ENCODE measurements at places on chromosomes 3 and 15.
A peak's percentile ranks its signal among the peaks of the same experiment; 100 is the strongest.

- DNase-seq = no peak
Observed at GRCh38 chr3:7798276-7798675, 703.3 kb upstream of the LMCD1 start.

DNA sequence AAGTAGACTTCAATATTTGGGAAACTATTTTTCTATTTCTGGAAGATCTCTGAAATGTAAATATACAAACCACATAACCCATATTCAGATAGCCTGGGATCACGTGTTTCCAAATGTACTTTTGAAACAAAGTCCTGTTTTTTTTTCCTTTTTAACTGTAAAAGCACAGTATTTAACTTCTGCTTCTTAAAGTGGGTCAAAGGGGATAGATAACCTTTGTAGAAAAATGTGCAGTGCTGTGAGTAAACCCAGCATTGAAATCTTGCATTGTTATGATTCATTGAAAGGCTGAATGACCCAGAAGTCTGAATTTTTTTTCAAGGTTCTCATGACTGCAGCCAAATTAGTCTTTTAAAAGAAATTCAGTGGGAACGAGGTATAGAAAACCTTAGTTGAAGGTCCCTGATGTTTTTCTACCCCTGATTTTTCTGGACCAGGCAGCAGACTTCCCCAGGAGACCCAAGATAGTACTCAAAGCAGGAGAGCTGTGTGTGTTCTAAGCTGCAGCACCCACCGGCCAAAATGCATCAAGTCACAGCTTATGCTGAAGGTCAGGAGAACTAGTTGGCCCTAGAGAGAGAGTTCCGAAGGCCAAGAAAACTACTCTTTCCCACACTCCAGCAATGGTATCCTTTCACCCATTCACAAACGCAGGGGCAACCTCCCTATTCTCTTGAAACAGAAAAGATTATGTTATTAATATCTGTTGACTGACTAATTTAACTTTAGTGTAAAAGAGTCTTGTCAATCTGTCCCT, 43.6 kb upstream of the APH1B start:
- no peak for DNase-seq

DNA sequence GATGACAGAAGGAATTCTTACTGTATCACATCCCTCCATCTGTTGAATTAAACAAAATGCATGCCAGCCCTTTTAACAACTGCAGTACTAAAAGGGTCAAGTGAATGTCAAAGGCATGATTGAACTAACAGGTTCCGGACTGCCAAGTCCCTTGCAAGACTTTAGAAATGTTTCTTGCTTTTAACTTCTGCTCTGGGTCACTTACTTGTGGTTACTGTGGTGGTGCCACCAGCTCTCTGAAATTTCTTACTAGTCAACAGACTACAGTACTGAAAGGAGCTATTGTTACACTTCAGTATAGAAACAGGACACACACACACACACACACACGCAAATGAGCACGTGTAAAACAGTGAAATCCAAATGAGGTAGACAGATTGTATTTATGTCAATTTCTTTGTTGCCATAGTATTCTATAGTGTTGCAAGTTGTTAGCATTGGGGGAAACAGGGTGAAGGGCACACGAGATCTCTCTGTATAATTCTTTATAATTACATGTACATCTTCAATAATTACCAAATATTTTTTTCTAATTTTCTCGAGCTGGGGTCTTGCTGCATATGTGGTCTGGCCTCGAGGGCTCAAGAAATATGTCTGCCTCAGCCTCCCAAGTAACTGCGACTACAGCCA, 79.9 kb upstream of the SLC25A26 start:
- no peak for DNase-seq

GRCh38 chr15:26972636-26973035, 1.7 kb downstream of the GABRG3 start:
- no peak for DNase-seq

DNA sequence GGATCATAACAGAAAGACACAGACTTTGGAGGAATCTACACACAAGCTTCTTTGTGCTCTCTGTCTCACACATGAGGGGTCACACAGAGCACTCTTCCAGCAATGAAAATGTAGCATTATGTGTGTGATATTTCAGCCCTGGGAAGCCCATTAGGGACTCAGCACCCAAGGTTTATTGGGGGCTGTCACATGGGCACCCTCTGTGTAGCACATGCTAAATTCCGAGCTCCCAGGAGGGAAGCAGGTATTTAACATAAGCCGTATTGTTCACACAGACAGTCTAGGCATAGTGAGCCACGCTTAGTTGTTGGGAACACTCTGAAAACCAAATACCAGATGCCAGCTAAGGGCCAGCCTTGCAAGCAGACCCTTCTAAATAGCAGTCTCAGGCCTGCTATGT, 261.6 kb upstream of the MANF start:
- DNase-seq = no peak

DNA sequence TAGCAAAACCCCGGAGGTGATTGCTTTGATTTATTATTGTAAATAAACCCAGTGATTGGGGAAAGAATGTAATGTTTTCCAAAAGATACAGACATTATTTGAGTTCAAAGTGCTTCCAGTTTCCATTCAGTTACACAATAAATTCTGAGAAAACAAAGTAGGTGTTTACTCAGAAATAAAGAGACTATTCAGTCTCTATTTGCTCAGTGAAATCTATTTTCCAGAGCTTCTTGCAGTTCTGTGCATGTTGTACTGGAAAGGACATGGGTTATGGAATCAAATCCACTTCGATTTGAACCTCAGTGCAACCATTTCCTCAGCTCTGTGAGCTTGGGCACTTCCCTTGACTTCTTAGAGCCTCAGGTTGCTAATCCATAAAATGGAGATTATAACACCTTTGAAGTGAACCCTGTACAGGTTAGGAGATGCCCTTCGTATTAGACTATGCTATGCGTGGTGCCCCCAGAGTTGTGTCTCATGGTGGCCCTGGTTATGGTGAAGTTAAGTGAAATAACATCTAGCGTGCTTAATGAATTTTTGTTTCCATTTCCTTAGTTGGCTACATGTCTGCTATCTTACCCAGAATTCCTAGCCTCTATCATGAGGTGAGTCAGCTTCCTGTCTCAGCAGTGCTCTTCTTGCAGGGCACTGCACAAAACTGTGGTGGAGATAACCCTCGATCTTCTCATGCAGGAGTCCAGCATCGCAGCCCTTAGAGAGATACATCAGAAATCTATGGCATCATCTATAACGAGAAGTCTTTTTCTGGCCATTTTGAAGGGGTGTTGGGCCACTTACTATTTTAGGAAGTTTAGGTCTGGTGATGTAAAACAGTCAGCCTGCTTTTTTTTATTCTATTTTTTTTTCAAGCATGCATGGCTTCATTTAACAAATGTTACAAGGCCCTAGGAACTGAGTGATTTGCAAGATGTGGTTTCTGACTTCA, 97.7 kb downstream of the RPL39L start:
- no peak for DNase-seq

- DNase-seq = no peak
Observed at GRCh38 chr15:48175126-48175525, 3.0 kb downstream of the MYEF2 start.

GRCh38 chr15:73832657-73833056, 40.7 kb upstream of the TBC1D21 start:
- DNase-seq = no peak

DNA sequence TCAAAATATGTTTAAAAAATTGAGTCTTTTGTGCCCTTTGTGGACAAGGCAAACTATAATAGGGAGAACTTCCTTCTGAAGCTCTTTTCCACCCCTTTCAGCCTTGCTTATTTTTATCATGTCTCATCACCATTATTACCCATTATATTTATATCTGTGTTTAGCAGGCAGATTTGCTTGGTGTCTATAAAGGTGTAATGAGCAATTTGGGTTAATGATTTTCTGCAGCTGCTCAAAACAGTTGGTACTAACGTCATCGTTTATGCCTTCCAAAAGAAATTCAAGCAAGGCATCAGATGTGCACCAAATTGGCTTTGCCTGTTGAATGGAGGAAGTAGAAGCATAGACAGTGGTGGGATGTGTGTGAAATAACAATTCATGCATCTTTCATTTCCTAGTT, 483.7 kb upstream of the SGO1 start:
- no peak for DNase-seq

GRCh38 chr15:90465930-90466567, 63.7 kb upstream of the CRTC3 start:
- no peak for DNase-seq

GRCh38 chr15:33243869-33244268, 49.4 kb upstream of the FMN1 start:
- no peak for DNase-seq

GRCh38 chr3:64238971-64239667, 13.9 kb upstream of the PRICKLE2 start:
- peak; percentile 83 for DNase-seq

DNA sequence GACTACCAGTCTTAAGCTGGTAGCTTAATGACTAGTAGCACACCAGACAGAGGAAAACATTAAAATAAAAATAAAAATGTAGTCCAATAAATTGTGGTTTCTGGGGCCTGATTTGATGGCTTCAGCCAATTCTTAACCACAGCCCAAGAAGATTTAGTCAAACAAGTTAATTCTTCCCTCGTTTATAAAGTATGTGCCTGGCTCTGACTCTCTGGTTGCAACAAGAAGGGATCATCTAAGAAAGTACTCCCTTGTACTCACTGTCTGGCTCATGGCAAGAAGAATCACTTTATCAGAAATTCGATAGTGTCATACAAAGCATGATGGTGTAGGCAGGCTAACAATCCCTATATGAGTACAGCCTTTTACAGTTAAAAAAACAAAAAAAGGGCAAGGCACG, 141.9 kb downstream of the P3H2 start:
- DNase-seq = no peak

GRCh38 chr3:82353306-82354171, 592.1 kb upstream of the GBE1 start:
- DNase-seq = no peak

- DNase-seq = peak; percentile 80
Observed at GRCh38 chr15:51341366-51342226, at the start of gene GLDN. Gene GLDN, plus strand, starts transcription at chr15:51341655. Its CDS starts 30 bp downstream, at chr15:51341685.

DNA sequence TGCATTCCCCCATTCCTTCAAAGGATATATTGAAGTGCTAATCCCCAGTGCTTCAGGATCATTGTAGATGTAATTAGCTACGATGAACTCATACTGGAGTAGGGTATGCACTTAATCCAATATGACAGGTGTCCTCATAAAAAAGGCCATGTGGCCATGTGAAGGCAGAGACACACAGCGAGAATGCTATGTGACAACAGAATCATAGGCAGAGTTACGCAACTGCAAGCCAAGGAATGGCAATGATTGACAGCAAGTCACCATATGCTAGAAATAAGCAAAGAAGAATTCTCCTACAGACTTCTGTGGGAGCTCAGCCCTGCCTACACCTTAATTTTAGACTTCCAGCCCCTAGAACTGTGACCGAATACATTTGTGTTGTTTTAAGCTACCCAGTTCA, 875.6 kb upstream of the ROBO1 start:
- DNase-seq = no peak

GRCh38 chr3:57951066-57951882, 56.9 kb upstream of the FLNB start:
- peak; percentile 80 for DNase-seq

Data from left ventricle myocardium superior (tissue), 1 donor.